ENCODE measurements at places on chromosomes 5 and 9.

DNA sequence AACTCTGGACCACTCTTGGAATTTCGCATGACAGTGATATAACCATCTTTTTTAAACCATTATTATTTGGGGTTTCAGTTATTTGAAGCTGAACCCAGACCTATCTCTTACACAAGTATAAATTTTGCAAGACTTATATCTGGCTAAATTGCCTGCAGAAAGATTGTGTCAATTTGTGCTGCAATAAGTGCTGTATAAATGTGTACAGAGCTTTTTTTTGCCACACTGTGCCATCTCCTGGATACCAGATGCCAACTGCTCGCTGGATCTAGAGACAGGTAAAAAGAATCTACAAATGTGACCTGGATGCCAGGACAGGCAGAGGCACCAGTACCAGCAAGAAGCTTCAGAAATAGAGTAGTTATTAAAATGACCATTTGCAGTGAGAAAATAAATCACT is 25.9 kb upstream of the TTC39B start:
- no peak for DNase-seq

GRCh38 chr9:114500697-114501292 is 4.5 kb downstream of the WHRN start:
- no peak for DNase-seq

- no peak for DNase-seq
These were observed 179.8 kb downstream of the PBX3 start for GRCh38 chr9:125926936-125927335.

DNA sequence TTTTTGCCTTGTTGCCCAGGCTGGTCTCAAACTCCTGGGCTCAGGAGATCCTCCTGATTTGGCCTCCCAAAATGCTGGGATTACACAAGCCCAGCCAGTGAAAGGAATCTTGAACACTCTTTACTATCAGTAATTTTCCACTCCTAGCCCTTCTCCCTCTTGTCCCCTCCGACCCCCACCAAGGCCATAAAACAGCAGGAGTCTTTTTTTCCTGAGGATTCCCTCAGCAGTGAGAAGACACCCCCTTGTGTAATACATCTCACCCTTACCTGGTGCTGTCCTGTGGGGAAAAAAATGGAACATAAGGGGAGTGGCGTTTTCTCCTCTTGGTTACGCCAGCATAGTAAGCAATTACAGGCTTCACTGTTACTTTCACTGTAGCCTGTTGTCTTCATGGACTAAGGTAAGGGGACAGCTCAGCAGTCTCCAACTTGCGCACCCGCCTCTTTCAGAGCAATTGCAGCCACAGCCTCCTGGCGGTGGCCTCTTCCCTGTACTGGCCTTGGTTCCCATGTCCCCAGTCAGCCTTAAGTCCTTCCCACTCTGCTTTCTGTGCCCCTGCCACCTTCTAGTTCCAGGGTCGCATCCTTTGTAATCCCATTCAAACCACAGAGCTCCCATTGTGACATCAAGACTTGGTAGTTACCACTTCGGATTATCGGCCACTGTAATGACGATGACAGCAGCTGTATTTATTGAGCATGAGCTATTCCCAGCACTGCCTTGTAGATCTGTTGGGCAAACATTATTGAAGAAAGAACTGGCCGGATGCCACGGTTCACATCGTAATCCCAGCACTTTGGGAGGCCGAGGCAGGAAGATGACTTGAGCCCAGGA is 10.0 kb downstream of the NAIF1 start:
- DNase-seq, result no peak

- no peak for DNase-seq
These were observed 606.5 kb upstream of the ADAMTS16 start for GRCh38 chr5:4533457-4534105.

GRCh38 chr9:121278477-121279261 is 10.7 kb downstream of the GSN start:
- no peak for DNase-seq

DNA sequence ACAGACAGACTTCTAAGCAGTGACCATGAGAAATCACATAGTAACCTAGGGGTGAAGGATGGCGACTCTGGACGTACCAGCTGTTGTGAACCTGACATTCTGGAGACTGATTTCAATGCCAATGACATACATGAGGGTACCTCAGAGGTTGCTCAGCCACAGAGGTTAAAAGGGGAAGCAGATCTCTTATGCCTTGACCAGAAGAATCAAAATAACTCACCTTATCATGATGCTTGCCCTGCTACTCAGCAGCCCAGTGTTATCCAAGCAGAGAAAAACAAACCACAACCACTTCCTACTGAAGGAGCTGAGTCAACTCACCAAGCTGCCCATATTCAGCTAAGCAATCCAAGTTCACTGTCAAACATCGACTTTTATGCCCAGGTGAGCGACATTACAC is 38.0 kb upstream of the CCDC152 start:
- DNase-seq, result no peak

Measured in NCI-H1105 (cell line).